Fibroblast of skin of right biceps (primary cell): ENCODE measurements at places on chromosomes 2 and 18.

DNA sequence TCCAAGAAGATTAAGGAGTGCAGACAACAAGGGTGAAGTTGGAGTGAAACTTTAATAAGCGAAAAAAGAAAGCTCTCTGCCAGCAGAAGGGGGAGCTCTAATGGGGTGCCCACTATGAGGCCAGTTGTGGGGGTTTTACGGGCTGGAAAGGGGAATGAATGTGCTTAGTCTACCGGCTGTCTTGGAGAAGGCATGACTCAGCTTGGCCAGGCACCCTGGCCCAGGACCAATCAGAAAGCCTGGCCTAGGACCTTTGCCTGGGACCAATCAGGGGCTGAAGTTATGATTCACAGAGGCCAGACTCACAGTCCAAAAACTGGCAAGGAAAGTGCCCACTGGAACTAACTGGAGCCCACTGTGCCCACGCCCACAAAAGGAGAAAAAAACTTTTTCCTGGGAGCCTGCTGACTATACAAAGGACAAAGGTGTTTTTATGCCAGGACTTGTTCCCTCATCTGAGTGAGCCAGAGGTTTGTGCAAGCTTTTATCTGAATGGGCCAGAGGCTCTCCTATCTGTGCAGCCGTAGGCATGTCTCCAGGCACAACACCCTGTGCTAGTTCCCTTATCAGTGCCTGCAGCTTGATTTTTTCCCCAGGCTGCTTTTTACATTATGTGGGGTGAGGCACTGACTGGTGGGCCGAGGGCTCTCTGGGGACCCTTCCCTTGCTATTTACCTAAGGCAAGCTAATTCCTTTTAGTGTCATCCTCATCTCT, 18.6 kb downstream of the CMPK2 start:
- DNase-seq: no peak

DNA sequence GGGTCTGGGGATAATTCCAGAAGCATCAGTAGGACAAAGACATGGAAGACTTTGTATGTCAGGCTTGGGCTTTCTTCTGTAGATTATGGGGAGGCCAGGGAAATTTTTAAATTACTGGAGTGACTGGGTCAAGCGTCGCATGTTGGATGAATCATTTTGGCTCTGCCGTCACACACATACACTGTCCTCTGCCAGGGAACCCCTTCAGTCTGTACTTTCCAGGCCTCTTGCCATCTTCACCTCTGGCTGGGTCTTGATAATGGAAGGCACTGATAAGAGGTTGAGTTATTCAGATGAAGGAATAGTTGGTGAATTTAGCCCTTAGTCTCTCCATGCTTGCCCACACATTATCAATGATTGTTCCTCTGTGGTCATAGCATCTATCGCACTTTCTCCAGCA, 895.1 kb upstream of the CELF4 start:
- DNase-seq: no peak

GRCh38 chr2:12315224-12315623, 401.5 kb upstream of the TRIB2 start:
- DNase-seq: no peak

DNA sequence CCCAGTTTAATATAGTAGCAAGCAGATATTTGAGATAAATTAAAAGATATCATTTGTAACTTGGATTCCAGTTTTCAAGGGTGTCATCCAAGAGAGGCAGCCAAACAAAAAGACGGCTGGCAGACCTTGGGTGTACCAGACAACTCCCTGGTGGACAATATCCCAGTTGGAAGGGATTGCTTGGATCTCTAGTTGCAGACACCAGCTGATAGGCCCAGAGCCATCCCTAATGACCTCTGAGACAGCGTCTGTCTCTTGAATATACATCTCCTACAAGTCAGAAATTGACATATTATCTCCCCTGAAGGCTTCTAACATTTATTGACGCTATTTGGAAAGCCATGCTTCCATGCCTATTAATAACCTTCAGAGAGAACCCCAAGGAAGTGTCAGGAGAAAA, 67.7 kb downstream of the ACVR1 start:
- no peak for DNase-seq

GRCh38 chr2:34102339-34102738, 503.2 kb upstream of the FAM98A start:
- peak; percentile 59 for DNase-seq

- peak; percentile 43 for DNase-seq
These were observed 514 bp downstream of the BCL2L11 start for GRCh38 chr2:111121028-111121827.

DNA sequence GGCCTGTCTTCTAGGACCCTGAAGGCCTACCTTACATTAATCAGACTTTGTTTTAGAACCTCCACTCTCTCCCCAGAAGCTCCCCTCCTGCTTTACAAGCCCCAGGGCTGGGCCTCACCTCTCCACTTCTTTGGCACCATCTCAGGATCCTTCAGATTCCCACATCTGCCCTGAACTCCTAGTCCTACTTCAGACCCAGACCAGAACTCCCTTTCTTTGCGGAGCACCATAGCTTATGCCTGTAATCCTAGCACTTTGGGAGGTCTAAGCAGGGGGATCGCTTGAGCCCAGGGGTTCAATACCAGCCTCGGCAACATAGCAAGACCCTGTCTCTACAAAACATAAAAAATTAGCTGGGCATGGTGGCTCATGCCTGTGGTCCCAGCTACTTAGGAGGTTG, 991 bp downstream of the CHCHD5 start:
- DNase-seq: no peak
